ENCODE measurements at places on chromosomes 6 and 20. TPM values are rescaled to one million over a fixed set of nuclear protein-coding genes. Genes with fewer than 3 reads are reported as not detected.

GPR63 gene
- 0.98 TPM for total RNA-seq

ANKRD66 gene
- total RNA-seq = not detected

SLC17A1 gene
- not detected for total RNA-seq

OTOR gene
- total RNA-seq = not detected

RTN4IP1 gene
- total RNA-seq = 6.9 TPM

SRMS gene
- not detected for total RNA-seq

CST5 gene
- not detected for total RNA-seq

ASIP gene
- not detected for total RNA-seq

DYNLT2 gene
- 2.5 TPM for total RNA-seq

GGT7 gene
- 2.9 TPM for total RNA-seq

ADGB gene
- not detected for total RNA-seq

PSMG4 gene
- 28.6 TPM for total RNA-seq

C20orf204 gene
- not detected for total RNA-seq

PCNA gene
- total RNA-seq = 327 TPM

CNBD2 gene
- 5.6 TPM for total RNA-seq

FUT9 gene
- 0.58 TPM for total RNA-seq

SLC25A27 gene
- 1.7 TPM for total RNA-seq

RPS6KA2 gene
- 16.1 TPM for total RNA-seq

KIF6 gene
- 0.22 TPM for total RNA-seq

Measured in epithelial cell of proximal tubule (primary cell).